ENCODE measurements at places on chromosomes 16 and 17.

DNA sequence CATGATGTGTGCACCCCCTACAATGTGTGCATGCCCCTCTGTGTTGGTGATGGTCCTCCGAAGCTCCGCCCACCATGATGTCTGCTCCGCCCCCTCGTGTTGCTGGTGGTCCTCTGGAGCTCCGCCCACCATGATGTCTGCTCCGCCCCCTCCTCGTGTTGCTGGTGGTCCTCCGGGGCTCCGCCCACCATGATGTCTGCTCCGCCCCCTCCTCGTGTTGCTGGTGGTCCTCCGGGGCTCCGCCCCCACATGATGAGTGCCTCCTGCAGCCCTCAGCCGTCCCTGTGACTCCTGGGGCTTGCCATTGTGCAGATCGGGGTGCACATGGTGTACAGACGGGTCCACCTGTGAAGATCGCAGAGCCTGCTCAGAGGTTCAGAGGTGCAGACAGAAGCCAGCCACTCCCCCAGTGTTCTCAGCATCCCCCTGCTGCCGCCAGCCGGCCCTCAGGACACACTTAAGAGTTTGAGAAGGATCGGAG, 129.1 kb upstream of the CHMP6 start:
- no peak for DNase-seq

GRCh38 chr17:47894498-47895346, 1.3 kb upstream of the SP2 start:
- DNase-seq: no peak

GRCh38 chr17:70327723-70328122, 158.4 kb downstream of the KCNJ2 start:
- DNase-seq: no peak

DNA sequence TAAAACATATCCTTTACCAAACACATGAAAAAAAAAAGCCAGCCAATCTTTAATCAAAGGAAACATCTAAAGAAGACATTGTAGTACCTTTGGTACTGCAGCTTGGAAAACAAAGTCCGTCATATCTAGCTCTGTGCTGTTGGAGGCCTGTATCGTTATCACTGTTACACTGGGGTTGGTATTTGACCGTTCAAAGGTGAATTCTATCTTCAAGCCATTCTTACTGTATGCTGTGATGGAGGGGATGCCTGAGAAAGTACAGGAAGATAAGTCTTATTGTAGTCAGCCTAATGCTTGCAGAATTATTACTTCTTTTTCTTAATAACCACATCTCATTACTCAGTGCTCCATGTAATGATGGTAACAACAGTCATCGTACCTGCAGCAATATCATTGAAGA, 14.4 kb upstream of the PHLPP2 start:
- DNase-seq: no peak

DNA sequence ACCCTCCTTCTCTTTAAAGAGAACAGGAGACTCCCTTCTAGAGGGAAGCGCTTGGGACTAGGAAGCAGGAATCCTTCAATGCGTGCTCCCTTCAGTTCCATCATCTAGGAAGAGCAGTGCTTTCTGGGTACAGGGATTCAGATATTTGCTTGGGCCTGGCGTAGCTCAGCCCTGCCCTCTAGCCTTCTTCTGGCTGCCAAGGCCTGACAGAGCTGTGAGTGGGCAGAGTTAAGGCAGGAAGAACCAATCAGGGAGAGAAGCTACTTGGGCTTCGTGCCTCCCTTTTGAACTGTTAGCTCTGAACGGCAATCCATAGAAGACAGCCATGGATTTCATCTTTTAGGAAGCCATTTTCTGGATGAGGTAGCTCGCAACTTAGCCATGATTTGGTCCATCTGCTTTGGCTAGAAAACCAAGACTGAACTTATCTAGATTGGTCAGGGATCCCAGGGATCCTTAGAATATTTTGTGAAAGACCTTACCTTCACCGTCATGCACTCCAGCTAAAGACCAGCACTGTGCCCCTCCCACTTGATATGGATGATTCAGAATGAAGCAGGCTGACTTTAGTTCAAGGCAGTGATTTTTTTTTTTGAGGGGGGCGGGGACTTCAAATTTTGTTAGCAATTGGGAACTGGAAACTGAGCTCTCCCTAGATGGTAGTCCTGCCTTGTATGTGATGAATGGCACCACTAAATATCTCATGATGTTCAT, 2.5 kb upstream of the CORO6 start:
- DNase-seq: no peak

DNA sequence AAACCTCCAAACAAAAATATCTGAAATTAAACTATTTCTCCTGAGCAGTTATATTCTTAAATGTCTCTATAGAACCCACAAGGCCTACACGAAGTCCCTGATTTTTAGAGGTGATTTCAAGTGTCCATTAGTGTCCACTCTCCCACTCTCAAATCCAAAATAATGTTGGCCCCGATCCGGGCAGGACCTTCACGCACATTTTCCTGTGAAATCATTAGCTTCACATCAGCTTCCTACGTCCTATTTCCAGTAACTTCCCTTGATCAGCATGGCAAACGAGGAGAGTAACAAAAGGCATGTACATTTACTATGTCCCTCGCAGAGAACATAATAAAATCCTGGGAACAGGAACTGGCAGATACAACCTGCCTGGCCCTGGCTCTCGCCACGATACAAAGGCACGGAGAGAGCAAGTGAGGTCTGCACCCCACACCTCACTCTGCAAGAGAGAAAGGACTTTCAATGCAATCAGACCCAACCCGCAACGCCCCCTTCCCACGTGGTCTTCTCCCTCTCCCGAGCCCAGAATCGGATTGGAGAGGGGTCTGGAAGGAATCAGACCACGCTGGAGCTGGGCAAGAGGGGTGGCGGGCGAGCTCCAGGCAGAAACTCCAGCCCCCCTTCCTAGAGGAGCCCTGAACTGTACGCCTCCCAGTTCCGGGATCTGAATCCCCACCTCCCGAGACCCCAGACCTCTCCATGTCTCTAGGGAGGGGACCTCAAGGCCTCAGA, 17.5 kb upstream of the C17orf78 start:
- DNase-seq: peak; percentile 21

DNA sequence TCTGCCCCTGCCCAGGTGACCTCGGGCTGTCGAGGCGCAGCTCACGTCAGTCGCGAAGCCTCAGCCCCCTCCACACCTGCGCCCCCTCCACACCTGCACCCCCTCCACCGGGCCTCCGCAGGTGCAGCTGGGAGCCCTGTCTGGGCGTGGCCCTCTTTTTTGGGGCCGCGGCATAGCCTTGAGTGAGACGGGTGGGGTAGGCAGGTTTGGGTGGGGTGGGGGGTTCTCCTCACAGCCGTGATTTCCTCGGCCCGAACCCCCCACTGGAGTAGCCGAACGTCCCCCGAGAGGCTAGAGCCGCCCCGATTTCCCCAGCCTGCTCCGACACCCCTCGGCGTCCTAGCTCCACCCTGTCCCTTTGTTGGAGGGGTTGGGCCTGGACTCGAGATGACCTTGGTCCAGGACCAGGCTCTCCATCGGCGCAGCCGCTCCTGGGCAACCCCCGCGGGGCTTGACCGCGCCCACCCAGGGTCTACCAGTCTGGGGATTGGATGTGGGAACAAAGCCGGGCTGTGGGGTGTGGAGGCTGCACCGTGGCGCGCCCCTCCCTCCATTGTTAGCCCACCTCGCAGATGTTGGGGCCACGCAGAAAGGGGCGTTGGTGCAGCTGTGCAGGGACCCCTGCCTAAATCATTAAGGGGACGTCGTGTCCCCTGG, 626 bp downstream of the TUBB3 start:
- DNase-seq: no peak

DNA sequence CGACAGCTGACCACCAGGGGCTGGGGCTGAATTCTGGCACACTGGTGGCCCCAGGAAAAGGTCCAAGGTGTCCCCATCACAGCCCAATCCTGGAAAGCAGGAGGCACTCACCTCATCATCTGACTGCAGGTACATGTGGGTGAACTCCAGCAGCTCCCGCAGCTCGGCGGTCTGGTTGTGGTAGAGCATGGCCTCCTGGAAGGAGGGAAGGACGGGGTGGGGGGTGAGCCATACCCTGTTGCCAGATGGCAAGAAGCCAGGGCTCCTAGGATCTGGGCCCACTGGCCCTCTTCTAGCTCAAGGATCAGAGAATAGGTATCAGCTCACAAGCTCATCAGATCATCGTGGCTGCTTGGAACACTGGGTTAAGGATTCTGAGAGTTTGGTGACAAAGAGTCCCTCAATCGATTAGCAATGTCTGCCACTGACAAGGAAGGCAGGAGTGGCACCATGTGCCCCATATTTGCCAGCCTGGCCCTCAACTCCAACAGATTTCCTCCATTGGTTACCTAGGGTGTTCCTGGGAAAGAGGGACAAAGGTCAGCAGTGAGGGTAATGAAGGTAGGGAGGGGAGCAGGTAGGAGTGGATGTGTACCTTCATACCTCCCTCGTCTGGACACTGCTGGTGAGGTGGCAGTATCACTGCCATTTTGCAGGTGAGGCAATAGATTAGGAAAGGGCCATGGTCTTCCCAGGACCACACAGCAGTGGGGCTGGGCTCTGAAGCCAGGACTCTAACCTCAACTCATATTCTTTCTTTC, 4.9 kb downstream of the P3H4 start:
- no peak for DNase-seq

GRCh38 chr16:81597079-81597658, 152.6 kb downstream of the CMIP start:
- no peak for DNase-seq

Measured in stimulated activated CD4-positive, alpha-beta T cell treated with anti-CD3 and anti-CD28 coated beads, Interleukin-4, amount 100 ng/mL, for 48 hours (primary cell).